ENCODE measurements at places on chromosomes 12 and 14. TPM values are rescaled to one million over a fixed set of nuclear protein-coding genes. Genes with fewer than 3 reads are reported as not detected.

DNA sequence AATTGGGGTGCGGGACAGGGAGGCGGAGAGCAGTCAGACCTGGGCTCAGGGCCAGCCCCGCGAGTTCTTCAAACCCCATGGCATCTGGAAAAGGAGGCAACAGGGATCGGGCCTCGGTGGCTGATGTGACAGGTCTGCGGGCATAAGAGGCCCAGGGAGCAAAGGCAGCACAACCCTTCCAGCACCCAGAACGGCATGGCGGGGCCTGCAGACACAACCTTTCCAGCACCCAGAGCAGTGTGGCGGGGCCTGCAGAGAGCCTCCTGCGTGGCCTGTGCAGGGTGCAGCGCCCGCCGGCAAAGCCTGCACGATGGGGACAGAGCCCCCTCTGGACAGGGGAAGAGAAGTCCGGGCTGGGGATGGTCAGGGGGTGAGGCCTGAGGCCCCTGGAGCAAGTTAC, 26.2 kb upstream of the TRAF3 start:
- no peak overlapping the region for H3K4me3 ChIP-seq
- H3K27ac ChIP-seq, result no peak overlapping the region
- no peaks in the 10 kb centered on the region for H3K36me3 ChIP-seq
- no peak for DNase-seq

- DNase-seq, result no peak
- peaks cover 6% of the 10 kb centered on the region for H3K27me3 ChIP-seq
Observed at GRCh38 chr14:70619708-70620107, 19.3 kb upstream of the MED6 start.

DNA sequence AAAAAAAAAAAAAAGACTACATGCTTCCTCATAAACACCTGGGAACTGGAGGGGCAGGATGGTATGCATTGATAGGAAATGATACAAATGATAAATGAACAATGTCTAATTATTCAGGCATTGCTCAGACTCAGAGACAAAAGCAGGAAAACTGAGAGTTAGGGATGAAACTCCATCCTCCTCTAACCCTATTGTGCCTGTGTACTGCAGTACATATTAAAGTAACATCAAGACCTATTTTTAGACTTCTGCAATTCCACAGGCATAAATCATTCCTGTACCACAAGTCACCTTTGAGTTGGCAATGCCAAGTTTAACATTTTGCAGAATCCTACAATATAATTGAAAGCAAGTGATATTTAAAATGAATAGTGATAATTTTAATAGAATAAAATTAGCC, 156.5 kb upstream of the USP15 start:
- DNase-seq, result no peak
- H3K4me1 ChIP-seq, result no peaks in the 10 kb centered on the region
- H3K4me3 ChIP-seq, result no peak overlapping the region
- no peaks in the 10 kb centered on the region for H3K36me3 ChIP-seq
- H3K27me3 ChIP-seq, result peaks cover 3% of the 10 kb centered on the region

TAS2R13 gene
- 1.1 TPM for total RNA-seq

KCNK10 gene
- not detected for total RNA-seq

DNA sequence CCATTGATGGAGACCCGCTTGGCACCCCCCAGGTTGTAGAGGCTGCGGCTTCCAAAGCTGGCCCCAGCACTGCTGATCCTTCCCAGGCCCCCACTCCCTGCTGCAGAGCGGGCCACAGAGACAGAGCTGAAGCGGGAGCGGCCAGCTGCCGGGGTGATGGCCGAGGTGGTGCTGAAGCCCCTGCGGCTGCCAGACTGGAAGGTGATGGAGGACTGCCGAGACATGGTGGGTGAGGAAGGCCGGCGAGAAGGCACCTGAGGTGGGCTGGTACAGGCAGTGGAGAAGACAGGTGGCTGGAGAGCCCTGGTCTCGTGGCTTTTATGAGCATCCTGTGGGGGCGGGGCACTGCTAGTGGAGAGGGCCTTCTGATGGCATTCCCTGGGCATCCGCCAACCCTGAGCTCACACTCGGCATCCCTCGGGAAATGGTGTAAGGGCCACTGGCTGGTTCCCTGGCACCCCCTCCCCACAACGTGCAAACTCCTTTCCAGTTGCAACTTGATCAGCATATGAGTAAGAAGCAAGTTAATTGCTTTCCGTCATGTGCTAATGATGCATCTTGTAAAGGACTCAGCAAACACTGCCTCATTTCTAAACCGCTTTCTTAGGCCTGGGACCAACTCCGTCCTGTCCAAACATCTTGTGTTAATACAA, at the start of gene KRT75:
Gene KRT75, minus strand, starts transcription at position 291 of the 653 bp plus-strand sequence. Its CDS starts 67 bp downstream, at position 224.
- no peak for DNase-seq
- no peak within 1 kb of the TSS for H3K27ac ChIP-seq
- H3K27me3 ChIP-seq, result peaks cover 13% of the 10 kb centered on the region
- H3K36me3 ChIP-seq, result no peaks in the 10 kb centered on the region
- H3K4me3 ChIP-seq, result no peak within 1 kb of the TSS

- no peak overlapping the region for H3K4me3 ChIP-seq
- no peak for DNase-seq
- peaks cover 18% of the 10 kb centered on the region for H3K4me1 ChIP-seq
- H3K27ac ChIP-seq, result no peak overlapping the region
- peaks cover 13% of the 10 kb centered on the region for H3K27me3 ChIP-seq
Observed at GRCh38 chr12:6315704-6316597, 5.5 kb downstream of the PLEKHG6 start.

PAPLN gene
- total RNA-seq, result 0.30 TPM

GRCh38 chr12:79857675-79858074, 77.2 kb downstream of the PPP1R12A start:
- peaks cover 46% of the 10 kb centered on the region for H3K36me3 ChIP-seq
- no peak overlapping the region for H3K4me3 ChIP-seq
- H3K27ac ChIP-seq, result no peak overlapping the region
- H3K4me1 ChIP-seq, result peaks cover 5% of the 10 kb centered on the region
- no peaks in the 10 kb centered on the region for H3K27me3 ChIP-seq

TSPAN19 gene
- total RNA-seq, result not detected

DNA sequence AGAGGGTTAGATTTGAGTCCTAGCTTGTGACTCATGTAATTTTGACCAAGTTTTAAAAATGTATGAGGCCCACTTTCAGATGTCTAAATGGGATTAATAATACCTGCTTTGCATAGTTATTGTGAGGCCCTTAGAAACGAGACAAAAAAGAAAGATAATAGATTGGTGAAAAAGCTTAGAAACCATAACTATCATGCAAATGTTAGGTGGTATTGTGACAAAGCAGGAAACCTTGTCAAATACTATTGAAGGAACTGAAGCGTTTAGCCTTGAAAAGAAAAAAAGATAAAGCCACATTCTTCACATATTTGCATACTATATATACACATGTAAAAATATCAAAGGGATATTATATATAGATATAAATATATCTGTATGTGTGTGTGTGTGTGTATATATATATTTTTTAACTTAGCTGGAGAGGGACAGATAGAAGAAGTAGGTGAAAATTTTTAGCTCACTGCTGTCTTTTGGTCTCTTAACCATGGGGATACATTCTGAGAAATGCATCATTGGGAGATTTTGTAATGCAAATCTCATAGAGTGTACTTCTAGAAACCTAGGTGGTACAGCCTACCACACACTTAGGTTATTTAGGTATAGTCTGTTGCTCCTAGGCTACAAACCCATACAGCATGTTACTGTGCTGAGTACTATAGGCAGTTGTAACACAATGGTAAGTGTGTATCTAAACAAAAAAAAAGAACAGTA, 270.3 kb downstream of the CCDC91 start:
- no peak for DNase-seq
- H3K27ac ChIP-seq, result no peak overlapping the region
- H3K4me3 ChIP-seq, result no peak overlapping the region
- no peaks in the 10 kb centered on the region for H3K27me3 ChIP-seq

DNA sequence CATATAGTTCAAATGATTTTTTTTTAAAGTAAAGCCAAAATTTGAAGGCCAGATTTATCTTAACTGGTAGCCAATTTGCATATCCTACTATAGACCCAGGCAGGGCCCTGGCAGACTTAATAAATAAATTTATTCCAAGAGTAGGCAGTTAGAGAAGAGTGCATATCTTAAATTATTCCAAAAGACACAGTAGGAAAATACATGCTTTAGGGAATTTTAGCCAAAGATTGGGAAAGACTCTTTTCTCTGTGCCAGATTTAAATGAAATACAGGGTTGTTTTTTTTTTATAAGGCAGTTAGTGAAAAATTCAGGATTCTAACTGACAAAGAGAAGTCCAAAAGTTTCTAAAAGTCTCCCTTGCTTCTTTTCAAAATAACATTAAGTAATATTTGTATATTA, 65.5 kb downstream of the ST8SIA1 start:
- H3K4me3 ChIP-seq, result no peak overlapping the region
- H3K4me1 ChIP-seq, result no peaks in the 10 kb centered on the region
- DNase-seq, result no peak
- no peaks in the 10 kb centered on the region for H3K27me3 ChIP-seq
- H3K36me3 ChIP-seq, result no peaks in the 10 kb centered on the region

DNA sequence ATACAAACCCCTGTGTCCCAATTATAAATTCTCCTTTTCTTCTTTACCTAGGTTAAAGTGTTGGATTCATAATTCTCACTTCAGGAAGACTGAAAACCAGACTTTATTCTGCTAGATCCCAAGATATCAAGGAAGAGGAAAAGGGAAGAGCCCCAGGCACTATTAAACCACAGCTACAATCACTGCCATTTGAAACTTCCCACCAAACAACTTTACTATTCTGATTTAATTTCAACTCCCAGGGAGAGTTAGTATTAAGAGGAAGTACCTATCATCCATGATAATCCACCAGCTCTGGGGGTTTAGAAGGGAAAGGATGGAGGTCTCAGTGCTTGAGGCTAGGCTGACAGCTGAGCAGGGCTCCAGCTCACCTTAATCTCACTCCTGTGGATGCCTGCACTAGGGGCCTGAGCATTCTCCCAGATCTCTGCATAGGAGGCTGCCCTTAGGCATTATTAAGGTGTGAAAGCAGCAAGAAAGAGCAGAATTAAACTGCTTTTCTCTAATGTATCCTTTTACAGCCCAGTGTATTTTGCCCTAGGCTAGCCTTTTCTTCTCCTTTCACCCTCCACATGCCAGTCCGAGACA, 52.9 kb downstream of the MYF5 start:
- no peak overlapping the region for H3K4me3 ChIP-seq
- H3K4me1 ChIP-seq, result no peaks in the 10 kb centered on the region
- H3K27ac ChIP-seq, result no peak overlapping the region
- no peak for DNase-seq
- H3K27me3 ChIP-seq, result no peaks in the 10 kb centered on the region

DNA sequence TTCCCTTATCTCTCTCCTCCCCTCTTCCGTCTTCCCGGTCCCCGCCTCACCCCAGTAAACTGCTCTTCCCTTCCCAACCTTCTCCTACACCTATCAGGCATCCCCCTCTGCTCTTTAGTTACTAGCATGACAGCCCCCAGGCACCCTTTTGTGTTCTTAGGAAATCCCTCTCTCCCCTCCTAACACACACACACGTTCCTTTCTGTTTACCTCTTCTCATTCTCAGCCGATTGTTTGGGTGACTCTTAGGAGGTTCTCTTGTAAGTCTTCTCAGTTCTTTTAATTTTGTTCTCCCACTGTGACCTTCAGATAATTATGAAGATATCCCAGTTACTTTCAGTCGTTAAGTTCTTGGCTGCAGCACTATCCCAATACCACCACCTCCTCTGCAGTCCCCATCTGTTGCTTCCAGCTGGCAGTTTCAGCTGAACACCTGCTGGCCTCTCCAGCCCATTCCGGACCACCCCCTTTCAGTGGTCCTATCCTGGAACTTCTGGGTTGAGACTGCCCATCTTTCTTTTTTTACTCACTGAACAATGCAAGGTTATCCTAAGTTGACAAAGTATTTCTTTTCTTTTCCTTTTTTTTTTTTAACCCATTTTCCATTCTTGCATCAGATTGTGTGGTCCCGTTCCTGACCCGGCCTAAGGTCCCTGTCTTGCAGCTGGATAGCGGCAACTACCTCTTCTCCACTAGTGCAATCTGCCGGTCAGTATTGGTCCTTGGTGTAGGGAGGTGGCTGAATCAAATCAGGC, 711 bp downstream of the MARS1 start:
- no peak for DNase-seq
- H3K36me3 ChIP-seq, result peaks cover 39% of the 10 kb centered on the region
- H3K4me3 ChIP-seq, result peak overlapping the region; percentile 91
- H3K4me1 ChIP-seq, result peaks cover 31% of the 10 kb centered on the region
- H3K27ac ChIP-seq, result peak overlapping the region; percentile 91
- no peaks in the 10 kb centered on the region for H3K27me3 ChIP-seq

A2ML1 gene
- not detected for total RNA-seq

DNA sequence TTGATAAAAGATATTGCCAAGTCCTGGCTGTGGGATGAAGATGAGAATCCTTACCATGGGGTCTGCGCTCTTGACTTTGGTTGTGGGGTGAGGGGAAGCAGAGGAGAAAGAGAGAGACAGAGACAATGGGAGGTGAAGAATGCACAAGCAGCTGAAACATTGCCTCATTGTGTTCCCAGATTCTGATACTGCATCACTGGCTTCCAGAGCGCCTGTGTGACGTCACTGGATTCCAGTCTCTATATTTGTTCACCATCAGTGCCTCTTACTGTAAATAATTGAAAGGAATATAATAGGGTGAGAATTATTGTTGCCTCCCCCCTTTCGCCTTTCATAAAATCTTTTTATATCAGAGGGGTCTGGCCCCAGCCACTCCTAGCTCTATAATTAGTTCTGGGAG, 188.9 kb upstream of the NTF3 start:
- no peaks in the 10 kb centered on the region for H3K36me3 ChIP-seq
- no peak overlapping the region for H3K27ac ChIP-seq
- no peaks in the 10 kb centered on the region for H3K27me3 ChIP-seq
- no peaks in the 10 kb centered on the region for H3K4me1 ChIP-seq

- no peak for DNase-seq
- H3K4me3 ChIP-seq, result no peak overlapping the region
- no peaks in the 10 kb centered on the region for H3K27me3 ChIP-seq
- H3K4me1 ChIP-seq, result peaks cover 1% of the 10 kb centered on the region
- H3K27ac ChIP-seq, result no peak overlapping the region
- no peaks in the 10 kb centered on the region for H3K36me3 ChIP-seq
Observed at GRCh38 chr12:129564768-129565167, 339.1 kb downstream of the TMEM132D start.

GRCh38 chr12:18296909-18297280, 35.6 kb downstream of the PIK3C2G start:
- H3K27me3 ChIP-seq, result no peaks in the 10 kb centered on the region
- no peaks in the 10 kb centered on the region for H3K36me3 ChIP-seq

DNA sequence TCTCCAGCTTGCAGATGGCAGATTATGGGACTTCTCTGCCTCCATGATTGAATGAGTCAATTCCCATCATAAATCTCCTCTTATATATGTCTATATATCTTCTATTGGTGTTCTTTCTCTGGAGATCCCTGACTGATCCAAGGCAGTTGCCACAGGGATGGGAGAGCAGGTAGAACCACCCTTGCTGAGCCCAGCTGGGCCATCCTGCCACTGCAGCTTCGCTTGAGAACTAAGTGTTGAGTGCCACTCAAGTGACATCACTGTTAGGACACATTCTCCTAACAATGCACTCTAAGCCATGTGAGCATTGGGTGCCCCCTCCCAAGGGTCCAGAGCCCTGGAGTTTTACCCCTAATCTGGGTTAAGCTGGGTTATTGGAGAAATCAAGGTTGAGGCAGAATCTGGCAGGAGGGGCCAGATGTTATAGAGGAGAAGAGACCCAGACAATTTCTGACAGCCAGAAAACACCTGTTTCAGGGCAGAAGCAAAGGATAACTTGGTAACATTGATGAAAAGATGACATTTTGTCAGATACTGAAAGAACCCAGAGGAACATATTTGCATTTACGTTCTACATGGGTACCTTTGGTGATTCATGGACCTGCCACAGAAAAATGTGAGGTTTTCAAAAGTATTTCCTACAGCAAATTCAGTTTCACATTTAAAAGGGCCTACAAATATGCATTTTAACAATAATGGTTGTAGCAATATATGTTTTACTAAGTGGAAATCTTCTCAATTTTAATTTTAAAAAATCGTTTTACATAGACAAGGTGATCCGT, 57.2 kb upstream of the MAX start:
- H3K36me3 ChIP-seq, result no peaks in the 10 kb centered on the region
- H3K4me3 ChIP-seq, result no peak overlapping the region
- no peaks in the 10 kb centered on the region for H3K27me3 ChIP-seq

PIWIL1 gene
- not detected for total RNA-seq

NRIP2 gene
- total RNA-seq, result not detected

Data from activated CD4-positive, alpha-beta T cell treated with anti-CD3 and anti-CD28 coated beads, Interleukin-2, amount 10 ng/mL, durations not matched to agents 7 days and 5 days (primary cell).